ENCODE measurements at places on chromosomes 4 and X.
A peak's percentile ranks its signal among the peaks of the same experiment; 100 is the strongest.

- no peak for DNase-seq
Observed at GRCh38 chr4:74095886-74096264, 3.1 kb downstream of the CXCL2 start.

GRCh38 chr4:101229116-101229515 lies 118.2 kb downstream of the PPP3CA start:
- DNase-seq, result peak; percentile 44

DNA sequence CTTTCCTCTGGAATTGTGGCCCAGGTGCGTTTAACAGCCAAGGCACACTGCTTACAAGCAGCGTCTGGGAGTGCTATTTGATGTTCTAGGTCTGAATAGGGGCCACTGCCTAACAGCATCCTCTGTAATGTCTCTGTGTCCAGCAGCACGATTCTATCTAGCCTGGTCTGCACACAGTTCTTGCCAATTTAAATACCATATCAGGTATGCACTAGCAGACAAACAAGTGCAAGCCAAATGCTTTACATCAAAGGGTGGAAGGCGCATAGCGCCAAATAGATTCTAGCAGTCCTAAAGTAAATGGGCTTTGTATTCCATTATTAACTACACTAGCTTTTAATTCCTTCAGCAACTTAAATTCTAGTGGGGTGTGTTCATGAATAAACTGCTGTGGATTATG lies 15.8 kb upstream of the UGDH start:
- no peak for DNase-seq

DNA sequence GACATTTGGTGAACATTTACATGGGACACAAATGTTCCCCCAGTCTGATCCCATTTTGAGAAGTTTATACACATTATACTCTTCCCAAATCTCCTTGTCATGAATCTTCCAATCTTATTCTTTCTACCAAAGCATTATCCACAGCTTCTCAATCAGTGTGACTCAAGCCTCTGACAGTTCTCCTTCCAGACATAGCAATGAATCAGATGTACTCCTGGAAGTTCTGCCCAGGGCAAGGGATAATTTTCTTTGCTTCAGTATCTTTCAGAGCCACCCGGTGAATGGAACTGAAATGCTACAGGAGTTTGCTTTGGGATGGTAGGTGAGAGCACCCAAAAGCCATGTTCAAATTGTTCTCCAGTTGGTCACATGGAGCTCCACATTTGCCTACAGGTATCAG lies 145.5 kb downstream of the ANXA5 start:
- DNase-seq, result no peak

GRCh38 chr4:183858011-183858615 lies 47.0 kb upstream of the STOX2 start:
- DNase-seq, result no peak

- DNase-seq, result no peak
Observed at GRCh38 chr4:140642674-140643437, 74.1 kb upstream of the UCP1 start.

DNA sequence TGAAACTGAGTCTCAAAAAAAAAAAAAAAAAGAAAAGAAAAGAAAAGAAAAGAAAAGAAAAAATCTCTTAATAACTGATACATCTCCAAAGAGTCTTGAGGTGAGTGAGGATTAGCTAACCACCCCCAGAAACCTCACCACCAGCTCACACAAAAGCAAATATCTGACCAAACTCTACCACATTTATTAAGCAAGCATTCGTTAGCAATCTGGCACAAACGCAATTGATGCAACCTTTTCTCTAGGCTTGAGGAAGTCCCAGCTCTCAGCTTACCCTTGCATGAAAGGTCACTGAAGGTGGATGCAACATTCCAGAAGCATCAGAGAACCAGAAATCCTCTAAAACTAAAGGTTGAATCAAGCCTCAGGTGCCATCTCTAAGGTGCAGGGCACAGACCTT lies 231.9 kb upstream of the BCOR start:
- no peak for DNase-seq

GRCh38 chrX:46710425-46710824 lies 48.5 kb downstream of the SLC9A7 start:
- no peak for DNase-seq

DNA sequence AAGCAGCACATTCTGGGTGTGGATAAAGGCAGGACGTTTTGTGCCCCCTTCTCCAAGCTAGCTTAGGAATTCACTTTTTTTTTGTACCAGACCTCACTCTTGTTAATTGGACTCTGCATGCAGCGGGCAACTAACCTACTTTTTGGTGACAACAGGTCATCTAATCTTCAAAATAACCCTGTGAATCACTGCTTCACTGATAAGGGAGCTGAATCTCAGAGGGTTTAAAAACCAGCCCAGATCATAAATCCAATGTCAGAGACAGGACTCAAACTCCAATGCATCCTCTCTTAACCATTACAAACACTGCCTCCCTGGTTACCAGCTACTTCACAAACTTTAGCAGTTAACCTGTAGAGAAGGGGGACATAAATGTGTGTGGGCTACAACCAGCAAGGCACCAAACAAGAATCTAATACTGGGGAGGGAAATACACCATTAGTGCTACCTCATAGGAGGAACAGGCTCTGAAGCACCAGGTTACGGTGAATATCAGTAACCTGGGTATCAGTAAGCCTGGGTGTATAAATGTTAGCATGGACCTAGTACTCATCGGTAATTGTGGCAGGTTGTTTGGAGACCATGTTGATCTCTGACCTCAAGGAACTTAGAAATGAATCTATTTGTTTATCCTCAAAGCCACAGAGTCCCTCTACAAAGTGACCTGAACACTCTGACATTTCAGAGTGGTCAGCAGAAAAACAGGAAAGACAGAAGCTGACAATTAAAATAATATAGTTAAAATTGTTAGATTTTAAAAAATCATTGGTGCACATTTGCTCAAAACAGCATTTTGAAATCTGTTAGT lies 2.6 kb downstream of the TIFA start:
- no peak for DNase-seq

GRCh38 chrX:153844509-153845082 lies 14.3 kb upstream of the PDZD4 start:
- no peak for DNase-seq

GRCh38 chr4:126627255-126627654 lies 1005.5 kb upstream of the INTU start:
- DNase-seq, result peak; percentile 17

- DNase-seq, result peak; percentile 8
Observed at GRCh38 chr4:78829296-78829695, 53.1 kb downstream of the BMP2K start.

DNA sequence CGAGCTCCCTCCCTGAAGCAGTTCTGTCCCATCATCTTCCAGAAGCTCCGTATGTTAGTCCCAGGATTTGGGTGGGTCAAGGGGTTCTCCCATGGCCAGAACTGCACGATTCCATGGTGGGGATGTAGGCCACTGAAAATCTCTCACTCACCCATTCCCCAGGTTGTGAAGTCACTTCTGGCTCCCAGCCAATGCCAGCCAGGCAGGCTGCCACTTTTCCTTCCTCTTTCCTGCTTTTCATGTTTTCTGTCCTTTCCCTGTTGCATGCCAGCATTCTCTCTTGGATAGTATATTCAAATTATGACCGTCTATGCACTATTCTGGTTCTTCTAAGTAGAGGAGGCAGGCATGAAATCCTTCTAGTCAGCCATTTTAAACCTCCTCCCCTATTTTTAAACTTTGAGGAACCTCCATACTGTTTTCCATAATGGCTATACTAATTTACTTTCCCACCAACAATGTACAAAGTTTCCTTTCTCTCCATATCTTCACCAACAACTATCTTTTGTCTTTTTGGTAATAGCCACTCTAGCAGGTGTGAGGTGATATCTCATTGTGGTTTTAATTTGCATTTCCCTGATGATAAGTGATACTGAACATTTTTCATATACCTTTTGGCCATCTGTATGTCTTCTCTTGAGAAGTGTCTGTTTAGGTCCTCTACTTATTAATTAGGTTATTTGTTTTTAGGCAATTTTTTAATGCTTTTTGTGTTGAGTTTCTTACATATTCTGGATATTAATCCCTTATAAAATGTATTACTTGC lies 182.1 kb upstream of the TET2 start:
- no peak for DNase-seq

- DNase-seq, result no peak
Observed at GRCh38 chr4:147524601-147525000, 43.7 kb downstream of the EDNRA start.

DNA sequence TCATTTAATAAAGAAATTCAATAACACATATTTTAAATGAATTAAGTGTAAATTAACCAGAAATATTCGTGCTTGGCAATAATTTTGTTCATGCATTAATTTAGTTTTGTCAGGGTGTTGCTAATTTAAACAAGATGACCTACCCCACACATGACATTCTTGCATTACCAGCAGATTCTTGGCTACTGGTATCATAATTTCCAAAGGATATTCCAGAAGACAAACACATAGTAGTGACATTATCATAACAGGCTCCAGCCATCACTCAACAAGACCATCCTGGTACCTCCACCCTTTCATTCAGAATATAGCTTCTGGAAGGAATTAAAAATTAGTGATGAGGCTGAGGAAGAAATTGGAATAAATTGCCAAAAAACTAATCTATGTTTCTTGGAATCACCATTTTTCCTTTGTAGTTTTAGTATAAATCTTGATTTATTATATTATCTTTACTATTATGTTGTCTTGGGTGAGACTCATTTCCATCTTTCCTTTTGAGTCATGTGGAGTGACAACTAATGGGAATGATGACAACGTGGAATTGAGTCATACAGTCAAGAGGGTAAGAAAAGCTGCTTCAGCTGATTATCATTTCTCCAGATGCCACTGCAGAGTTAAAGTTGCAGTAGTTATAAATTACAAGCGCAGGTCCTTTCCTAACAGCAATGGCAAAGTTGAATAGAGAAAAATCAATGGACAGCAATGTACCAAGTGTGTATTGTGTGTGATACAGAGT lies 30.9 kb upstream of the HHIP start:
- DNase-seq, result peak; percentile 12

GRCh38 chr4:1609901-1610790 lies 74.0 kb downstream of the FAM53A start:
- DNase-seq, result no peak

DNA sequence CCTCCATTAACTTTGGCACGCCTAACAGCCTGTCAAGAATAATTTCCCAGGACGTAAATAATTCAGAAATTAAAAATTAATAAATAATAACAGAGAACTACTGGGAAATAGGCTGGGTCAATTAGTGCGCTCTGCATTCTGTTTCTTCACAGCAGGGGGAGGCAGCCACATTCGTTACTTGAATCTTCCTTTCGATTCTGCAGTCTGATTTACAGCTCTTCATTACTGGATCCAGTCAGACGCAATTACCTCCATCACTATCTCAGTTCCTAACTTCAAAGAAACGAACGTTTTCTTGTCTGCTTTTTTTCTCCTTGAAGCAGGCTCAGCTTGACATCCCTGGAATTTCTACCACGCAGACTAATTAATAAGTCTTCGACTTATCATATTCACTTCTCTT lies 9.0 kb upstream of the RPL34 start:
- DNase-seq, result no peak

- DNase-seq, result no peak
Observed at GRCh38 chr4:86001591-86001990, 358.3 kb downstream of the MAPK10 start.

Data from fibroblast of skin of left quadriceps (primary cell).